ENCODE measurements at places on chromosomes 11 and 22.

GRCh38 chr22:23784215-23784732 is 2.5 kb upstream of the SMARCB1 start:
- DNase-seq, result no peak

GRCh38 chr11:122895563-122895962 is 13.0 kb downstream of the JHY start:
- peak; percentile 85 for DNase-seq

DNA sequence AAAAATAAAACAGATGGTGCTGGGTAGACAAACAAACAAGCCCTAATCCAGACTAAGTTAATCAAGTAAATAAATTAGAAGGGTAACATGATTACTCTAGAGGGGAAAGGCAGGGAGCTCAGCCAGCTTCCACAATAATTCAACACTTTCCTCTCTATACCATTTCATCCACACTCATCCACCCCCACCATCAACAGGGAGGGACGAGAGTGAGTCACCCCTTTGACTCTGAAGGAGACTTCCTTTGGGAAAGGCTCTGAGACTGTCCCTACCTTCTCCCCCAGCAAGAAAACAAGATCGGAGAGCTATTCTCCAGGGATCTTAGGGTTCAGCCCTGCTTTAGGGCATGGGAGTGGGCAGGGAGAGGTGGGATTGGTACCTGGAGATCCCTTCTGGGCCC is 33.1 kb downstream of the TRIM66 start:
- DNase-seq, result no peak

DNA sequence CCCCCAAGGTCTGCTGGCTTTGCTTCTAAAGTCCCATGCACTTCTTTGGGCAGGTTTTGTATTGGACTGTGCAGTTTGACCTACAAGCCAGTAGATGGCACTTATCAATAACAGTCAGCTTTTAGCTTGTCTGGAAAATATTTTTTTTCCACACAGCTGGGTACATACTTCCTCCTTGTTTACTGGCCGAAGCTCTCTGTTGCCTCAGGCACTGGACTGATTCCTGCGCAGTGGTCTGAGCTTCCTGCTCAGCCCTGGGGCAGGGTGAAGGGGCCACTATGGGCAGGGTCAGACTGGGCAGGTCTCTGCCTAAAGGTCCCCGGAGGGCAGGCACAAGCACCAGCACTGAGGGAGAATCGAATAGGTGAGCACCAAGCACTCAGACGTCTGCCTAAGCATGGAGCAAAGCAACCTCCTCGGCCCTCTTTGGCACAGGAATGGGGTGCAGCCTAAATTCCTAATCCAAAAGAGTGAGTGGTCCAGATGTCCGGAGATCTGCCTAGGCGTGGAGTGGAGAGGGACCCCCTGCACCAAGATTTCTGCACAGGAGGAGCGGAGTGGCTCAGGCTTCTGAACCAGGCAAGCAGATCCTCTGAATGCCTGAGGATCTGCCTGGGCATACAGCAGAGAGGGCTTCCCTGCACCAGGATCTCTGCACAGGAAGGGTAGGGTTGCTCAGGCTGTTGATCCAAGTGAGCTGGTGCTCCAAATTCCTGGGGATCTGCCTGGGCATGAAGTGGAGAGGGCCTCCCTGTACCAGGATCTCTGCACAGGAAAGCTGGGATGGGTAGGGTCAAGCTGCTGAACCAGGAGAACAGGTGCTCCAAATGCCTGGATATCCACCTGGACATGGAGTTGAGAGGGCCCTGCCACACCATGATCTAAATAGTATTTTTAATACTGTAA is 105.9 kb upstream of the C11orf58 start:
- DNase-seq, result no peak

DNA sequence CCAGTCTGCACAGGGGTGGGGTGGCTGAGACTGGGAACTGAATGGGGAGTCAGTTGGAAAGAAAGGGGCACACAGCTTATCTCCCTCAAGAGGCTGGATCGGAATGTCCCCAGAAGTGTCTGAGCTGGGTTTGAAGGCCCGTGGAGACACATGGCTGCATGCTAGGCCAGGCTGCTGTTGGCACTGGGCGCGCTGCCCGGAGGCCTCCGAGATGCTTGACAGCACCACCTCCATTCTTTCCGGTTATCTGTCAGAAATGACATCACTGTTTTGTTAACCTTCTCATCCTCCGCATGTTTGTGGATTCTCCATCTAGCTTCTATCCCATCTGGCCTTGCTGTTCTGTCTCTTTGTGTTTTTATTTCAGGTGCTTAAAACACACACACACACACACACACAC is 85.5 kb downstream of the APIP start:
- DNase-seq, result no peak

DNA sequence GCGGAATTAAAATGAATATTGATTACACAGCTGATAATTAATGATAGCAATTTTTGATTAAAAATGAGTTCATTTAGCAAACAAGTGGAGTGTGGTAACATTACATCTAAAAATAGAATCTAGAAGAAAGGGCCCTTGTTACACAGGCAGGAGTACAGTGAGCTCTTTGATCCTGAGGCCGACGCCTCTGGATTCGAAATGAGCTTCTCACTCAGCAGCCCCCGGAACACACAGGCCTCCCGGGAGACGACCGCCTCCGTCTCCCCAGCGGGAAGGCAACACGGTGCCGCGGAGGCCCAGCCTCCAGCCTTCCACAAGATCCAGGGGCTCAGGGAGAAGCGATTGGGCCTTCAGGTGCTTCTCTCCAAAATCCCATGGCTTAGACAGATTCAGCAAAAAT is 379.1 kb downstream of the BRD1 start:
- no peak for DNase-seq

GRCh38 chr11:12158909-12159308 is 48.5 kb downstream of the MICAL2 start:
- DNase-seq, result no peak

DNA sequence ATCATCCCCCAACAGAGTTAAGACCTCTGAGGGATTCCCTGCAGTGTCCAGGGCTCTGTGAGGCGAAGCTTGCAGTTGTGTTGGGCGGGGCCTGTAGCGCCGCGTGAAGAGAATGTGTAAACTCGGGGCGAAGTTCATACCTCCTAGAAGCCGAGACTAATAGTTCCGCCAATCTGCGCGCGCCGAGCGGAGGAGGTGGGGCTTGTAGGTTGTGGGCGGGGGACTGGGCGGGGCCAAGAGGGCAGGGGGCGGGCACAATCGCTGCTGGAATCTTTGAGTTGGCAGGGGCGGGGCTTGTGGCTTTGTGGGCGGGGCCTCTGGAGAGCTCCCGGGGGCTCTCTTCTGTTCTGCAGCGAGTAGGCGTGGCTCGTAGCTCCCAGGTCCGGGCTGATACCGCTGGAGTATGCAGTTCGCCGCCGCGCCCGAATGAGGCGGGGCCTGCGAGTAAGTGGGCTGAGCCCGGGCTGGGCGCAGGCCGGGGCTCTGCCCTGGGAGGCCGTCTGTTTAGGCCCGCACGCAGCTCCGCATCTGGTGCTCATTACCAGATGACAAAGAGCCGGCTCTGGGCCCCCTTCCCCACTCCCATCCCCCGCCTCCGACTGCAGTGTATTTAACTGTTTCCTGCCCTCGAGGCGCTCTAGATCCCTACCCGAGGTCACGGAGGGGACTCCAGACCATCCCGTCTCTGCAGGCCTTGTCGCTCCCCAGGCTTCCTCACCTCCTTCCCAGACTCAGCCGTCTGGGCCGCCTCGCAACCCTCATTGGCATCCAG is 4.1 kb downstream of the CD248 start:
- DNase-seq, result peak; percentile 97

- DNase-seq, result no peak
Observed at GRCh38 chr11:36719358-36720107, 121.5 kb upstream of the RAG2 start.

DNA sequence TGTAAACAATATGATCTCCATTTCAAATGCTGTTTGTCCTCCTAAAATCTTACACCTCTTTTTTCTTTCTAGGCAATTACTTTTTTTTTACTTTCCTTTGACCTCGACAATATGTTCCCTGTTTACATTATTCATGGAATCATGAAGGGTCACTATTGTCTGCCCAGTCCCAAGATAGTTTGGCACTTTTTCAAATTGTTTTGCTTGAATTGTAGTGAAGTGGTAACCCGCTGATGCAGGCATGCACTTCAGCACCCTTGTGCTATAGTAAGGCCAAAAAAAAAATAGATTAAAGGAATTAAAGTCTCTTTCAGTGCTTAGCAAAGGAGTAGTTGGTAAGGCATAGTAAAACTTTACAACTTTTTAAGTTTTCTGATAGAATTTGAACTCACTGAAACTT is 90.9 kb downstream of the PAX6 start:
- DNase-seq, result no peak

GRCh38 chr22:43404673-43405385 is 7.0 kb upstream of the MPPED1 start:
- peak; percentile 73 for DNase-seq

- no peak for DNase-seq
Observed at GRCh38 chr11:17445240-17445795, 31.3 kb downstream of the ABCC8 start.

GRCh38 chr11:63738720-63739360 is 29.7 kb downstream of the ZFTA start:
- DNase-seq, result peak; percentile 53

All from NCI-H345 (cell line).